ENCODE measurements at places on chromosomes 5 and 9.
A peak's percentile ranks its signal among the peaks of the same experiment; 100 is the strongest.

GRCh38 chr9:92359394-92359995, 33.7 kb downstream of the CENPP start:
- no peak for DNase-seq

GRCh38 chr9:136484153-136485048, 1.6 kb upstream of the SEC16A start:
- DNase-seq, result peak; percentile 44

DNA sequence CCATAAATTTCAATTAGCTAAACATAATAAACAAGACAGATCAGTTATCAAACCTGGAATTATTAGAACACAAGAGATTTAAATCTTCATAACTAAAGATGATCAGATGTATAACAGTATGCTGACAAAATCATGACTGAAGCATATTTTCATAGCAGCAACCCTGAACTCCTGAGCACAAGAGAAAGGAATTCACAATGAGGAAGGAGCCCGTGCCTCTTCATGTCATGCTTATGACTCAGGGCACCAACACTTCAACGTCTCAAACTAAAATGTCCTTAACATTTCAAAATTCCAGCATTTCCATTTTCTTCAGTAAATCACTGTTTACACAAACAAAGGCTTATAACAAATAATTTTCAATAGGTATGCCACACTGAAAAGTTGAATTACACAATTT, 6.7 kb downstream of the AP3B1 start:
- no peak for DNase-seq

DNA sequence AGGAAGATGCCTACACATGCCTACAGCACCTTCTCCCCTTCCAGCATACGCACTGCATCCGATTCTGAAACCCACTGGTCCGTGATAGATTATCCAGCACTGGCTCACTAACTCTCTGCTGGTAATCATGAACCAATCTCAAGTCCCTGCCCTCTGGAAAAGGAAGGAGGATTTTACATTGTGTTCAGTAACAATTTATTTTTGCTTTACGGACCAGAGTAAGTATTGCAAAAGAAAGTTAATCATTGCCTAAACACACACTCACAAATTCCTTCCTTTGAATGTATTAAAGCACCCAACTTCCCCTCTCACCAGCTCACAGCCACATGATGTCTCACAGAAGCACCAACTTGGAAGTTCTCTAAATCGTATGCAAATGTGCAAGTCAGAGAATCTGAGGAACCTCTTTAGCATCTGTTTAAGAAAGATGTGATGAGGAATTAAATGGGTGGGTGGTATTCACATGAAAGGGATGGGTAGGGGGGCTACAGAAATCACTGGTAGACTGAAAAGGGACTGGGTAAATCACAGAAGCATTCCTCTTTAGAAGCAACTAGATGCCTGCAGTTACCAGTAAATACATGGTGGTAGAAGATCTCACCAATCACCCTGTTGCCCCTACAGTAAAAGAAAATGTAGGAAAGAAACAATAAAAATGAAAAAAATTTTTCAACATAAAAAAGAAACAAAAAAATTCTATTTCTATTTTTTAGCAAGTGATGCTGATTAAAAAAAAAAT, 8.4 kb downstream of the GNAQ start:
- no peak for DNase-seq

DNA sequence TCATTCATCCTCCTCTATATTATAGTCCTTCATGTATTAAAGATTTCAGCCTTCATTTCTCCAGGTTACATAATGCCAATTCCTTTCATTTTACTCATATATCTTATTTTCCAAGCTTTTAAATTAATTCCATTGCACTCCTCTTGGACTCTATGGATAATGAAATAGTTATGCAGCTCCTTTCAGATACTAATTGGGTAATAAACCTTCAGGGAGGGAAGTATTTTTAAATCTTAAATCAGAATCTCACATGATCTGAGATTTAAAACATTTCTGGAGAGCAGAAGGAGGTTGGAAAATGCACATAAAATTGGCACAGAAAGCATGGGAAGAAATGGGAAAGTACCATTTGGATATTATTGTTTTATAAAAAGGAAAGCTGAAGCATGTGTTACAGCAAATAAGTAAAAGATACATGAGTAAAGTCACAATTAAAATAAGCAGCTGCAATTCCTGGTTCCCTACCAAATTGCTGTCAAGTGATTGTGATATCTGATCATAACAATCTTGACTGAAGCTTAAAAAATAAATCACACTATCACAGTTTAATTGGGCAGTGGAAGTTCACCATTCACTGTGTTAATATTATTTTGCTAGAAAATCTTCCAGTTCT, 257.9 kb upstream of the NREP start:
- no peak for DNase-seq

DNA sequence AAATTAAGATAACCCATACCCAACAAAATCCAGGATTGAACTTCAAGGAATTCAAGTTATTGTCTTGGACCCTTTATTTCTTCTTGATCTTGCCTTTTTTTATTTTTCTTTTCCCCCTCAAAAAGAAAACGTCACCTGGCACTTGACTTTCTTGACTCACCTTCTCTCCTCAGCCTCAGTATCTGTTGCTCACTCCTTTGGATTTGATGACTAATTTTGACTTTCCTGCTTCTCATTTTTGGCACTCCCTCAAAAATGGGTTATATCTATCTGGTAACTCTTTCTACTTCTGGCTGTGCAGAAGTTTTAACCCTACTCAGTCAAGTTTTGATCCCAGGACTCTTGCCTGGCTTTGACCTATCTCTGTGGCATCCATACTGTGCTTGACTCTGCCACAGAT, 66.6 kb upstream of the SPATA31D4 start:
- no peak for DNase-seq

- no peak for DNase-seq
Measured at GRCh38 chr9:14173713-14174112, 140.2 kb downstream of the NFIB start.

DNA sequence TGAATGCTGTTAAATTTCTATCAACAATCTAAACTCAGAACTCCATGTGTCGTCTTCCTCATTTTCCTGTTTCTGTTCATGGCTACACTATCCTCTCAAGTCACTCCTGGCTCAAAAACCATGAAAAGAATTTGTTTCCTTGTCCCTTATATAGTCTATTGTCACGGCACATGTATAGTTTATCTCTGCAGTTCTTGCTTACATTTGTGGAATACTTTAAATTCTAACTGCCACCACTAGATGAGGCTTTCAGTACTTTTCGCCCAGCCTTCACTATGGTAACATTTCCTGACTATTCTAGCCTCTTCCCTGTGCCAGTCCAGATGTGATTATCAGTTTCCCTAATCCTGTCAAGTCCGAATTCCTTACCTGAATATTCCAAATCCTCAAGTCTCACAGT, 34.6 kb downstream of the PKD2L2 start:
- DNase-seq, result no peak

GRCh38 chr5:82985763-82986162, 91.4 kb downstream of the TMEM167A start:
- no peak for DNase-seq

- DNase-seq, result no peak
Measured at GRCh38 chr5:96817506-96817905, 9.8 kb upstream of the ERAP1 start.

- no peak for DNase-seq
Measured at GRCh38 chr5:4703931-4704458, 436.1 kb upstream of the ADAMTS16 start.

DNA sequence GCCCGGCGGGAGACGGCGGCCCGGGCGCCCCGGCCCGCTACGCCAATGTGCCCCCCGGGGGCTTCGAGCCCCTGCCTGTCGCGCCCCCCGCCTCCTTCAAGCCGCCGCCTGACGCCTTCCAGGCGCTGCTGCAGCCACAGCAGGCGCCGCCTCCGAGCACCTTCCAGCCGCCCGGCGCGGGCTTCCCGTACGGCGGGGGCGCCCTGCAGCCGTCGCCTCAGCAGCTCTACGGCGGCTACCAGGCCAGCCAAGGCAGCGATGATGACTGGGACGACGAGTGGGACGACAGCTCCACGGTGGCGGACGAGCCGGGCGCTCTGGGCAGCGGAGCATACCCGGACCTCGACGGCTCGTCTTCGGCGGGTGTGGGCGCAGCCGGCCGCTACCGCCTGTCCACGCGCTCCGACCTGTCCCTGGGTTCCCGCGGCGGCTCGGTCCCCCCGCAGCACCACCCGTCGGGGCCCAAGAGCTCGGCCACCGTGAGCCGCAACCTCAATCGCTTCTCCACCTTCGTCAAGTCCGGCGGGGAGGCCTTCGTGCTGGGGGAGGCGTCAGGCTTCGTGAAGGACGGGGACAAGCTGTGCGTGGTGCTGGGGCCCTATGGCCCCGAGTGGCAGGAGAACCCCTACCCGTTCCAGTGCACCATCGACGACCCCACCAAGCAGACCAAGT, 723 bp downstream of the SNX18 start:
- DNase-seq, result peak; percentile 61

DNA sequence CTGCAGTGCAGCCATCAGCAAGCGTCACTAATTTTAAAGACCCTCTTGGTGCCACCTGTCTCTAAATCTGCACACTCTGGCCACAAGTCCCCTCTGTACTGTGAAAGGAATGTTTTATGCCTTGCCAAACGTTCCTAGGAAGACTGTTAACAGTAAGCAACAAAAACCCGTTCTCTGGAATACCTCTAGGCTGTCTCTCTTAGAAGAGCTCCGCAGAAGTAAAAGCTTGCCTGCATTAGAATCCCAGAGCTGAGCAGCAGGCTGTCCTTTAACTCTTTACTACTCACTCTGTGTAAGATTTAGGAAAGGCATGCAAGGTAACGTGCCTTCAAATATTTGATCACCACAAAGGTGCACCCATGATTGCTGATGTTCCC, 53.9 kb upstream of the C9orf72 start:
- no peak for DNase-seq

DNA sequence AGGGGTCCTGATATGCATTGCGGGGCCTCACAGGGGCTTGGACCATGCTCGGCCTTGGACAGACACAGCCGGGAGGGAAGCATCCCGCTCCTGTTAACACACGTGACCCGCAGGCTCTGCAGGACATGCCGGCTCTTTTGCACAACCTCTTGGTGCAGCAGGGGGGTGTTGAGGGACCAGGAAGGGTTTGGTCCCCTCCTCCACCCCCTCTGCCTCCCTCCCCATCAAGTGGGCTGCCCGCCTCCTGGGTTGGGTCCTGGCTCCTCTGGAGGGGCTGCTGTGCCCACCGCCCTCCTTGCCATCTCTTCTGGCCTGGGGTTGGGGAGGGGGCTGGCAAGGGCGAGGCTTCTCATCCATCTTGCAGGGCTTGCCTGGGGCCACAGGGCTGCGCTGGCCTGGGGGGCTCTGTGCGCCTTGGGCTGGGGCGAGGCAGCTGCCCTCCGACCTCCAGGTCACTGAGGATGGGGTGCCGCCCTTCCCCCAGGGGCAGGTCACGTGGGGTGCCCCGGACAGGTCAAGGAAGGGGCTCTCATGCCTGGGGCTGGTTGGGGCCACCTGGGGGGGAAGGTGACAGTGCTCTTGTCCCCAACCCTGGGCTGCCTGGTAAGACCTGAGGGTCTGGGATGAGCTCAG, 16.8 kb upstream of the SLC9A3 start:
- peak; percentile 23 for DNase-seq

GRCh38 chr9:26657958-26658357, 234.6 kb downstream of the CAAP1 start:
- no peak for DNase-seq

DNA sequence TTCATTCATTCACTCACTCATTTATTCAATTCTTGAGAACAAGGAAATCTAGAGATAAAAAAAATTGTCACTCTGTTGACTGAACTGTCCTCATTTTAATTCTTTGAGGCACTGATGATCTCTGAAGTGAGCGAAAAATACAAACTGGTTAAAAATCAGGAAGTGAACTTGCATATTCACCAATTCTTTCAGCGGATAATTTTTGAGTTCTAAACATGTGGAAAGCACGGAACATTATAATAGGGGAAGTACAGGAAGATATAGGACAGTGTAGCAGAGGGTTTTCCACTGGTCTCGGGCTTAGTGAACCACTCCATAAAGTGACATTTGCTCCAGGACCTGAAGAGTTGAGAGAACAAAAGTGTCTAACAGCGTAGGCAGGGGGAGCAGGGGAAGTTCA, 169.5 kb downstream of the TLR4 start:
- DNase-seq, result no peak

DNA sequence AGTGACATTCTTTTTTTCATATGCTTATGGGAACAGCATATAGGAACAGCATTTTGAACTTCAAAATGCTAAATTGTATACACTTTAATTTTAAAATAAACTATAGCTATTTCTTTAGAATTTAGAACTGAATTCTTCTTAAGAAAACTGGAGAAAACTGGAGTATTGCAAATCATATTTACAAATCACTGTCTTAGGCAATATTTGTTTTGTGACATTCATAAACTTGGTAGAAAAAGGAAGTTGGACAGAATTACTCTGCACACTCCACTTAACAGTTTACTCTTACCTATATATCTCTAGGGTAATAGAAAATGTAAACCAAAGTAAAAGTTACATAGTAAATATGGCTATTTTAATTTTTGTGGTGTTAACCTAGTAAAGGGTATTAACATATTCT, 3.1 kb downstream of the DMRTA1 start:
- DNase-seq, result no peak

DNA sequence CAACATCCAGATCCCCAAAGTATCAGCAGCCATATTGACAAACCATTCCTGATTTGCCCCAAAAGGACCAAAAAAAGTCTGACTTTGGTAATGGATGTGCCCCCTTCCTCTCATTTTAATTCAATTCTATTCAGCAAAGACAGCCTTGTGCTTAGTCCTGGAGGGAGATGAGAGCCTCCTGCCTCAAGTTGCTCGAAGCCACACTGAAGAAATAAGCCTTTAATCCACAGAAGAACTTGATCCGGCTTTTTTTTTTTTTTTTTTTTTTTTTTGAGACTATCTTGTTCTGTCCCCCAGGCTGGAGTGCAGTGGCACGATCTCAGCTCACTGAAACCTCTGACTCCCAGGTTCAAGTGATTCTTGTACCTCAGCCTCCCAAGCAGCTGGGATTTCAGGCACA, 8.4 kb upstream of the PAX5 start:
- DNase-seq, result no peak

- DNase-seq, result no peak
Measured at GRCh38 chr9:89191004-89191403, 12.4 kb upstream of the SHC3 start.

DNA sequence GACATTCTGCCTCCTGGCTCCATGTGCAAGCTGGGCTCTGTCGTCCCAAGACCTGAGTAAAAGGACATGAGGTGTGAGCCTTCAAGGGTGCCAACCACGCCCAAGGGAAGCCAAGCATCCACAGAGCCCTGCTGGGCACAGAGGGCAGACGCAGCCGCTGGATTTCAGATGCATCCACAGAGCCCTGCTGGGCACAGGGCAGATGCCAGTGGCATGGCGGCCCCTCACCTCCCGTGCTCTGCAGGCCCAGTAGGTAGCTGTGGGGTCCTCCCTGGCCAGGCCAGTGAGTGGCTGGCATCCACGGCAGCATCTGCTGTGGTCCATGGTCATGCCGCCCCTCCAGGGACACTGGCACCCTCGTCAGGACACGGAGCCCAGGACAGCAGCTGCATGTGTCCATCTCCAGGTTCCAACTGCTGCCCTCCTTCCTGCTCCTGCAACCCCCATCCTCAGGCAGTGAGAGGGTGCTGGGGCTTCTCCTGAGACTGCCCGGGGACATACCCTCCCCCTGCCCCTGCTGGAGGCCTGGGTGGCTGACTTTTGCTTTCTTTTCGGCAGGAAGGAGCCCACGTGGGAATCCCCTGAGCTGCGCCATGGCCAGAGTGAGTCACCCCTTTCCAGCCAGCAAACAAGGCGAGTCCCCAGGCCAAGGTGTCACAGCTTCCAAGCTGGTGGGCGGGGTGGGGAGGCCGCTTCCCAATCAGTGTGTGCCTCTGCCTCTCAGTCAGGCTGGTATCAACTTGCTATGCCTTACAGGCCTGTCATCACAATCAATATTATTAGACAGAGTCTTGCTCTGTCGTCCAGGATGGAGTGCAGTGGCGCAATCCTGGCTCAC, 4.0 kb upstream of the TRAF2 start:
- DNase-seq, result peak; percentile 75

Data from activated CD4-positive, CD25-positive, alpha-beta regulatory T cell treated with anti-CD3 and anti-CD28 coated beads, Interleukin-2, amount 50 U/mL, for 72 hours (primary cell).